ENCODE measurements at places on chromosomes 13 and 19.

DNA sequence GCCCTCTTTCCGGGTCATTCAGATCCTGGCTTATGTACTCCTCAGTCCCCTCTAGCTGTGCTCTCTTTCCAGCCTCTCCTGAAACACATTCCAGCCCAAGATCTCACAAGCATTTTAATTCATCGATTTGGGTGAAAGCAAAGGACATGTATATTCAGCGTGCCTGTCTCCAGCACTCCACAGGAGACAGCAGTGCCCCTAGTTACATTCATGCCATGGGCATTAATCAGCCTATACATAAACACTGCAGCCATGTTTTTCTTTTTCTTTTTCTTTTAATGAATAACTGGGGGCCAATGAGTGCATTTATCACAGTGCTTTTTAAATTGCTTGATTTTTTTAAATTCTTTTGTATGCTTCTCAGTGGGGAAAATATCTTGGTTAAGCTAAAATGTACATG, 199.1 kb downstream of the DCT start:
- no peak for DNase-seq

DNA sequence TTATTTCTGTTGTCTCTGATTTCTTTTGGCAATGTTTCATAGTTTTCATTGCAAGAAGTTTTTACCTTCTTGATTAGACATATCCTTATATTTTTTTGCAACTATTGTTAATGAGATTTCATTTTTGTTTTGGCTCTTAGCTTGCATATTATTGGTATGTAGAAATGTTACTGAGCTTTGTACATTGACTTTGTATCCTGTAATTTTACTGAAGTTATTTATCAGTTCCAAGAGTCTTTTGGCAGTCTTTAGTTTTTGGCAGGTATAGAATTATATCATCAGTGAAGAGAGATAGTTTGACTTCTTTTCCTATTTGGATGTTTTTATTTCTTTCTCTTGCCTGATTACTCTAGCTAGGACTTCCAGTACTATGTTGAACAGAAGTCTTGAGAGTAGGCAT, 375.7 kb downstream of the TDRD3 start:
- no peak for DNase-seq

- no peak for DNase-seq
Observed at GRCh38 chr19:45834970-45835369, 19.9 kb upstream of the RSPH6A start.

GRCh38 chr19:574658-575526, 2.5 kb downstream of the BSG start:
- no peak for DNase-seq

- DNase-seq: no peak
Observed at GRCh38 chr19:548886-549830, 5.3 kb downstream of the GZMM start.

DNA sequence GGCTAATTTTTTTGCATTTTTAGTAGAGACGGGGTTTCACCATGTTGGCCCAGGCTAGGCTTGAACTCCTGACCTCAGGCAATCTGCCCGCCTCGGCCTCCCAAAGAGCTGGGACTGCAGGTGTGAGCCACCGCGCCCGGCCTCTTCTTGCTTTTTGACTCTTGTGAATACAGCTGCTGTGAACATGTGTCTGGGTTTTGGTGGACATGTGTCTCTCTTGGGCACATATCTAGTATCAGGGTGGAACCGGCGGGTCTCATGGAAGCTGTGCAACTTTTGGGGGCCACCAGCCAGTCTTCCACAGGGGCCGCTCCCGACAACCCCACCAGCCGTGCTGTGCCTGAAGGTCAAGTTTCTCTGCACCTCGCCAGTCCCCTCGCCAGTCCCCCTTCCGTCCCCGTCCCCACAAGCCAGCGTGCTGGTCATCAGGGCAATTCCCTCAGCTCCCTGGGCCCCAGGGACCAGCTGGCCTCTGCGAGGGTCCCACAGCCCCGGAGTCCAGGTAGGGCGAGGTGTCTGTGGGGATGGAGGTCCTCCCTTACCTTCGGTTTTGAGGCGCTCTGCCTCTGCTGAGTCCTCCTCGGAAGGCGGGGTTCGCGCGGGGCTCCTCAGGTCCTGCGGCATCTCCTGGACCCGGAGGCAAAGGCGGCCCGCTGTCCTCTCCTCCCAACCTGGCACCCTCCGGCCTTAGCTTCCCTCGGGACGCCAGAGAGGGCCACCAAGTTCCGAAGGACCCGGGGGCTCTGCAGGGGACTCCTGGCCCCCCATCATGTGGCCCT, 16.3 kb downstream of the SGTA start:
- no peak for DNase-seq

- DNase-seq: no peak
Observed at GRCh38 chr13:25210842-25211569, 38.9 kb upstream of the AMER2 start.

GRCh38 chr13:47112205-47112902, 215.5 kb upstream of the HTR2A start:
- no peak for DNase-seq

GRCh38 chr13:40165316-40165932, 501.0 kb downstream of the FOXO1 start:
- no peak for DNase-seq

DNA sequence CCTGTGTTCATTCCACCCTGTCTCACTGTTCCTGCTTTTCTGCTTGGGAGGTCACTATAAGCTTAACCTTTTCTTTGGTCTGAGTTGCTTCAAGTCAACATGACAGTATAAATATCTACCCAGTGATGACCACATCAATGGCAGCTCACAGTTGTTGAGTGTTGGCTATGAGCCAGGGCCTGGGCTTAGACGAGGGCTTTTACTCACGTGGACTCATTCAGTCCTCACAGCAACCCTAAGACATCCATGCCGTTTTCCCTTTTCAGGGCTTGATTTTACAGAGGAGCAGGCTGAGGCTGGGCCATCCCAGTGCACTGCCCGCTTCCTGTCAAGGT, 10.2 kb upstream of the CCDC97 start:
- DNase-seq: peak; percentile 55

DNA sequence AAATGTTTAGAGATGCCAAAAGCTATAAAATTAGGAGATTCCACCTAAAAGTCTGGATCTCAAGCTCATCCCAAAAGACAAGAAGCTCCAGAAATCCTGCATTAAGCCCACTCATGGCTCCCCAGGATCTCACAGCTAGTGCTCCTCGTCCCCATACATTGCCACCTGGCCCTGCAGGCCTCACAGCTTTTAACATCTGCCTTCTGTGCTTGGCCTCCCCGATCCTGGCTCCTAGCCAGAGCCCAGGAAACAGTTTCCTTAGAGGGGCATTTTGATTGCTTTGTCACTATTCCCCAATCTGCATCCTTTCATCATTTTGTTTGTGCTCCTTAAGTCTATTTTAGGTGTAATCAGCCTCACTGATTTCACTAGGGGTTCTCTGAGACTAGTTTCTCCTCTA, 14.5 kb upstream of the DCT start:
- no peak for DNase-seq

DNA sequence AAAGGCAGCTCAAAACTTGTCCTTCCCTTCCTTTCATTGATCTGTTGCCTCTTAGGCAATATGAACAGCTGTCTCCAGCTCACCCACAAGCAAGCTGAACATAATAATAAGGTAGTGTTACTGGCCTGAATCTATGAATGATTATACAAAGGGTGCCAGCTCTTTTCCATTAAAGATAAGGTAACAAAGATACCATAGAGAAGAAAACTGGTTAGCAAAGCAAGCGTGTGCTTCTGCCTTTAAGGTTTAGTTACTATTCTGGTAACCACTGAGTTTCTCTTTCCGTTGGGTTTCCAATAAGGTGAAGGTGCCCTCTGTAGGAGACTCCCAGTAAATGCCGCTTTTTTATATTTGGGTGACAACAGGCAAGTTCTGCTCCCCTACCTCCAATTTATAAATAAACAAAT, 12.1 kb upstream of the DACH1 start:
- peak; percentile 21 for DNase-seq

DNA sequence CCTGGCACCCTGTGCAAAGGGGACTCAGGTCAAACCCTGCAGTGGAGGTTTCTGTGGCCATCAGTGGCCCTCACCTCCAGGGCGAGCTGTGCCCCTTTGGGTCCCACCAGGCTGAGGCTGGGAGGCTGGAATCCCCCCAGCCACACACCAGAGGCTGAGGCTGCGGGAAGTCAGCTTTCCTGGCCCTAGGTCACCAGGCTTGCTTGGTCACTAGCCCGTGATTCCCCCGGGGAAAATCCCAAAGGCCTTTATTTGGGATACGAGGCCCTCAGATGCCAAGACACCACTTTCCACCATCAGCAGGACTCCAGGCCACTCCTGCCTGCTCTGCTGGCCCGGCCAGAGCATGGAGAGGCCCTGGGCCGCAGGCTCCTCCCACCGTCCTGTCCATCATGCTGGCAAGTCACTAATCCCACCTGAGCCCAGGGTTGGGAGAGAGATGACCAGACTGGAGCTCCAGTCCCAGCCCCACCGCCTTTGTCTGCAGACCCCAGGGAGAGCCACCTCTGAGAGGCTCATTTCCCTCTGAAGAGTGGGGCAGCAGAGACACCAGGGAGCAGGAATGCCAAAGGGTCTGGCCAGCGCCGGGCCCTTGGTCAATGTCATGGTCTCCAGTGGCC, 4.7 kb downstream of the NKPD1 start:
- DNase-seq: no peak

GRCh38 chr19:18164072-18164471, 9.5 kb upstream of the IFI30 start:
- DNase-seq: no peak

GRCh38 chr13:31081316-31081715, 80.4 kb downstream of the HSPH1 start:
- no peak for DNase-seq

- no peak for DNase-seq
Observed at GRCh38 chr19:39182174-39182505, 14.6 kb upstream of the NCCRP1 start.

GRCh38 chr13:79070343-79070974, 335.6 kb downstream of the RBM26 start:
- DNase-seq: no peak

DNA sequence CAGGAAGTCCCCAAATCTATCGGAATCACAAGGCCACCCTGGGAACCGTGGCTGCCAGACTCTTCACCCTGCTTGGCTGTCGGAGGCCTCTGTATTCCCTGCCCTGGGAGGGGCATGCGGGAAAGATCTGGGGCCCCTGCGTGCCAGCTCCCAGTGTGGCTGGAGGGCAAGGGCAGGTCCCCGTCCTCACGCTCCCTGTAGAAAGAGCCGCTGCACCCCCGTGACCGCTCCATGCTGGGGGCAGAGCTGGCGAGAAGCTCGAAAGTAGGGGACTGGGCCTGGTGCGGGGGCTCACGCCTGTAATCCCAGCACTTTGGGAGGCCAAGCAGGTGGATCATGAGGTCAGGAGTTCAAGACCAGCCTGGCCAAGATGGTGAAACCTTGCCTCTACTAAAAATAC, 208.4 kb upstream of the SOX1 start:
- no peak for DNase-seq

- DNase-seq: no peak
Observed at GRCh38 chr13:50678464-50679162, 164.9 kb downstream of the DLEU7 start.

GRCh38 chr19:17490411-17490810, 20.1 kb downstream of the SLC27A1 start:
- no peak for DNase-seq

- no peak for DNase-seq
Observed at GRCh38 chr13:44156294-44156658, 217.3 kb upstream of the SERP2 start.

- no peak for DNase-seq
Observed at GRCh38 chr19:47901370-47901769, 15.3 kb upstream of the SULT2A1 start.

GRCh38 chr19:44644402-44645016, 799 bp downstream of the PVR start:
- no peak for DNase-seq

DNA sequence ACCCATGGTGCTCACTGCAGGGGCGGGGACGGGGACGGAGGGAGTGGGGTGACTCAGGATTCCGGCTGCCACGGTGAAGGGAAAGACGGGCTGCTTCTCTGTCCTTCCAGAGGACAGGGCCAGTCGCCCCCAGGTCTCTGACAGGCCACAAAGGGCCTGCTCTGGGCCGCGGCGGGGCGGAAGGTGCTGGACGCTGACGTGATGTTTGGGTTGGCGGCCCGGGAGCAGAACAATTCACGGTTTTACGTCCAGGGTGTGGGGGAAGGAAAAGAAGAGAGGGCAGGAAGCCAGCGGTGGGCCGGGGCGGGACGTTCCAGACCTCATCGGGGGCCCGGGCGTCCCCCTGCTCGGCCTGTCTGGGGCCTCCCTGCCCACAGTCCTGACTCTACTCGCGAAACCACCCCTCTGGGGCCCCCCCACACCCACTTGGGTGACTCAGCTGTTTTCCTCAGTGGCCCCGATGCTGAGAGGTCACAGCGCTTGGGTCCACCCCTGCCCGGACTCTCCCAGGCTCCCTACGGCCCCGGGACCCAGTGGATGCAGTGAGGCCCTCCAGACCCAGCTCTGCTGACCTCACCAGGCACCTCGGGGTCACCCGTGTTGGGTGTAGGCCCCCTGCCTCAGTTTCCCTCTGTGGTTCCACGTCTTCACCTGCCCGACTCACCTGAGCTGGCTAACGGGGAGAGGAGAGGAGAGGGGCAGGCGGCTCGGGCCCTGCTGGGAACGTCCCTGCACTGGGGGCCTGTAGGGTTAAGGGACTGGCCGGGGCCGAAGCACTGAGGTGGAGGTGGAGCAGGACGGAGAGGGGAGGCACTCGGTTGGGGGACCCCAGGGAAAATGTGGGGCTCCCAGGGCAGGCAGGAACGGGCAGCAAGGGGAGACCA, 29.2 kb downstream of the PIP5K1C start:
- peak; percentile 43 for DNase-seq

DNA sequence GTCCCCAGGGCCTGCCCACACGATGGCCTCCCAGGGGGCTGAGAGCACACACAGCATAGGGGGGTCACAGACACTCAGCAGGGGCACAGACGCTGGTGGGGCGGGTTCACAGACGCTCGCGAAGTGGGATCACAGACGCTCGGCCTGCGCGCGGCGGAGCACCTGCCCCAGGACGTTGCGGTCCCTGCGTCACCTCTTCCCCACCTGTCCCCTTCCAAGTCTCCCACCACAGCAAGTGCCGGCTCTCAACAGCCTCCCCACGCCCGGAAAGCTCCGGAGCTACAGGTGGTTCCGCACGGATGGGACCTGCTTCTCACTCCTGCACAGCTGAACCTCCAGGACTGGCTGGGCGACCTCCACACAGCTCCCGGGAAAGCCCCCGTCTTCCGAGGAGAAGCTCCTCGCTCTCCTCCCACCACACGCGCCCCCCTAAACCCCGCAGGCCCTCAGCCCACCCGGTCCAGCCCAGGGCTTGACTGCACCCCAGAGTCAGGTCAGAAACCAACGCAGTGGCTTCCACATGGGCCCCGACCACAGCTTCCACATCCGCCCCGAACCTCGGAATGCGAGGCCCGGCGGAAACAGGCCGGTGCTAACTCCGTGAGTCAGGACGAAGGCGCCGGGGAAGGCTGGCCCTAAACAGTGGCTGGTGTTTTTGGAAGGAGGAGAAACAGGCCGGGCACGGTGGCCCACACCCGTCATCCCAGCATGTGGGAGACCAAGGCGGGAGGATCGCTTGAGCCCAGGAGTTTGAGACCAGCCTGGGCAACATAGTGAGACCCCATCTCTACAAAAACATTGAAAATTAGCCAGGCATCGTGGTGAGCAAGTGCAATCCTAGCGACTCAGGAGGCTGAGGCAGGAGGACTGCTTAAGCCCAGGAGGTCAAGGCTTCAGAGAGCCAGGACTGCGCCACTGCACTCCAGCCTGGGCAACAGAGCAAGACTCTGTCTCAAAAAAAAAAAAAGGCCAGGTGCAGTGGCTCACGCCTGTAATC, 16.5 kb downstream of the BTBD2 start:
- DNase-seq: no peak

Measured in fibroblast of the conjunctiva (primary cell).